ENCODE measurements at places on chromosomes 1 and 21. TPM values are rescaled to one million over a fixed set of nuclear protein-coding genes. Genes with fewer than 3 reads are reported as not detected.

The PPM1J gene
- 2.3 TPM for total RNA-seq

The VN1R5 gene
- not detected for total RNA-seq

The SHC1 gene
- total RNA-seq, result 225 TPM

The ADORA1 gene
- total RNA-seq, result 22.2 TPM

The FALEC gene
- total RNA-seq, result 0.49 TPM

The KCNC4 gene
- total RNA-seq, result 1.6 TPM

The AMY1B gene
- not detected for total RNA-seq

The P3R3URF gene
- total RNA-seq, result not detected

The S100B gene
- total RNA-seq, result not detected

The GJA4 gene
- total RNA-seq, result not detected

The LINGO4 gene
- not detected for total RNA-seq

The NR5A2 gene
- not detected for total RNA-seq

The AMY2A gene
- total RNA-seq, result not detected

The GPR157 gene
- total RNA-seq, result 2.4 TPM

The DDX20 gene
- total RNA-seq, result 13.9 TPM

The CFH gene
- total RNA-seq, result 95.7 TPM

The SDHB gene
- total RNA-seq, result 166 TPM

The UBL4B gene
- not detected for total RNA-seq

The FCRL2 gene
- not detected for total RNA-seq

The KRTAP7-1 gene
- not detected for total RNA-seq

The FAM163A gene
- not detected for total RNA-seq

The GPA33 gene
- 0.13 TPM for total RNA-seq

The ZNF593 gene
- 103 TPM for total RNA-seq

The TRABD2B gene
- 0.33 TPM for total RNA-seq

The CRYAA gene
- not detected for total RNA-seq

The GNAT2 gene
- total RNA-seq, result 0.16 TPM

The INSRR gene
- under 0.01 TPM for total RNA-seq

The UTS2 gene
- total RNA-seq, result not detected

The CCDC24 gene
- total RNA-seq, result 4.4 TPM

The GUCA2B gene
- total RNA-seq, result not detected

The AXDND1 gene
- total RNA-seq, result 0.25 TPM

The NTRK1 gene
- 0.13 TPM for total RNA-seq

The LEMD1 gene
- not detected for total RNA-seq

The GUCA2A gene
- total RNA-seq, result not detected

The FPGT gene
- 6.1 TPM for total RNA-seq

The GCSAML gene
- not detected for total RNA-seq

The AIRE gene
- total RNA-seq, result 0.13 TPM

The CTH gene
- total RNA-seq, result 5.9 TPM

The TIPRL gene
- total RNA-seq, result 15.6 TPM

The OR2T8 gene
- not detected for total RNA-seq

The GPR153 gene
- total RNA-seq, result 3.6 TPM

The CFHR1 gene
- not detected for total RNA-seq

The KRTAP11-1 gene
- total RNA-seq, result not detected

The SOX13 gene
- 6.3 TPM for total RNA-seq

The ADAMTSL4 gene
- total RNA-seq, result 0.98 TPM
